SK-N-SH treated with all-trans-retinoic acid at 6 μM for 48 hours (cell line): ENCODE measurements at places on chromosomes 2 and 18.

DNA sequence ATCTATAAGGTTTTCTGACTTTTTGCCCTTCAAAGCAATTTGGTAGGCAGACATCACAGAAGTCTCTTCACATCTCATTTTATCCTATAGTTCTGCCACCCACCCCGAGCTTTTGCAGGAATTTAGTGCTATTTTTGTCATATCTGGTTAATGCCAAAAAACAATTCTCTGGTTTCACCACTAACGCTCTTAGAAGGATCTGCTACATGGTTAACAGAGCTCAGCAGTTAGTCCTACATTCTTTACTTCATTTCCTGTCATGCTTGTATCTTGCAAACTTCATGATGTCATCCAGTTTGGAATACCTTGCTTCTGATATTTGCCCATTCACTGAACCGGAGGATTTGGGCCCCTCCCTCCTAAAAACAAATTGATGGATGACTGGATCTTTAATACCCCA is 116.8 kb upstream of the SERPINE2 start:
- peak; percentile 93 for ATAC-seq

GRCh38 chr2:240631548-240632305 is 6.4 kb downstream of the GPR35 start:
- ATAC-seq: no peak

DNA sequence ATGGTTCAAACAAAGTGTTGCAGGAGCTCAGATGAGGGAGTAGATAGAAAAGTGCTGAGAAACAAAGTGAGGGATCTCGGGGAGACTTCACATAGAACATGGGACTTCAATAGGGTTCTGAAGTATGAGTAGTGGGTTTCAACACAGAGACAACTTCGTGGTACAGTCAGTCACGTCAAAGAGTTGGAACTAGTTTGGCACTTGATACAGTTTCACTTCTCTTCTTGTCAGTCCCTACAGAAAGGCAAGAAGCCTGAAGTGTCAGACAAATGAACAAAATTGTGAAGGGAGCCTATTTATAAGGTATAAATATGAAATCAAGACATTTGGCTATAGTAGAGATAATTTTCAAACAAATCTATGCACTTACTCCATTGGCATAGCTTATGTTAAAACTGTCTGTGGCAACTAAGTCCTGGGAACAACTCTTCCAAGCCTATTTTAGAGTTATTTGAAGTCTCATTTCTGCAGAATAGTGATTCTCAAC is 338.0 kb downstream of the TDRD15 start:
- ATAC-seq: no peak

- ATAC-seq: no peak
These were observed 45.2 kb downstream of the SH3RF3 start for GRCh38 chr2:109174214-109174613.

GRCh38 chr2:126220331-126220730 is 435.6 kb upstream of the GYPC start:
- no peak for ATAC-seq

DNA sequence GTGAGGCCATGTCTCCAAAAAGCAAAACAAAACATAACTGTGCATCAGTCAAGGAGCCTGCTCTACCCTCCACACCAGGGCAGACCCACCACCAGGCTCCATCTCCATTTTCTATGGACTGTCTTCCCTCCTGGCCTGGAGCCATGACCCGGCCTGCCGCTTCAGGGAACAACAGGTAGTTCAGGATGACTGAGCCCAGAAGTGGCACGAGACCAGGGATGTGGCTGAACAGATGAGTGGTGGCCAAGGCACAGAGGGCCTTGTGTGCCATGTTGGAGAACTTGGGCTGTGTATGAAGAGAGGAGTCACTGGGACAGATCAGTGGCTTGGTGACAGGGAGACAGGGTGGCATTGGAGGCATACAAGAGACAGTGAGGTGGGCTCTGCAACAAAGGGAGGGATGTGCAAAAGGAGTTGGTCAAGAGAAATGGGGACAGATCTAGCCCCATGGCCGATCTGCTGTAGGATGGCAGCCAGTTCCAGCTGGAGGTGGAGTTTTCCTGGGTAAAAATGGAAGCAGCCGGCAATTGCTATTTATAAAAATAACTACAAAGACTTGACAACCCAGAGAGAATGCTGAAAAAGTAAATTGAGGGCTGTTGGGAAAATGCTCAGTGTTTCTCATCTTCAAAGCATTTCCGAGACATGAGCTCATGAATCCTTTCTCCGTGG is 35.0 kb downstream of the TMEM177 start:
- no peak for ATAC-seq

- ATAC-seq: no peak
These were observed 65.1 kb downstream of the CYB5A start for GRCh38 chr18:74226666-74227065.

- no peak; the same call in 2 of the 3 replicates for ATAC-seq
These were observed 54.6 kb upstream of the COBLL1 start for GRCh38 chr2:164896226-164896625.

DNA sequence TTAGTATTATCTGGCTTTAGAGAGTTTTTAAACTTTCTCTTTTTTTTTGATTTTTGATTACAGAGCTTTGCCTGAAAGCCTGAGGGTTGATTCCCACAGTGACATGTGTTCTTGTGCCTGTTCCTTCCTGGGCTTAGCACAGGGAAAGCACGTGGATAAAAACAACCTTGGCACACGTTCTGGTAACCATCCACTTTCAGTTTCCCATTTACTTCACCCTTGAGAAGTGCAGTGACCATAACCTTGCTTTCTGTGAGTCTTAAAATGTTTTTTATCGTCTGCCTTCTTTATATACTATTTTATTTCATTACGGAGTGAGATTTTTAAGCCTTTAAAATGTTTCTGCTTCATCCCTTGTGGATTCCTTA is 11.5 kb downstream of the CD226 start:
- no peak for ATAC-seq

DNA sequence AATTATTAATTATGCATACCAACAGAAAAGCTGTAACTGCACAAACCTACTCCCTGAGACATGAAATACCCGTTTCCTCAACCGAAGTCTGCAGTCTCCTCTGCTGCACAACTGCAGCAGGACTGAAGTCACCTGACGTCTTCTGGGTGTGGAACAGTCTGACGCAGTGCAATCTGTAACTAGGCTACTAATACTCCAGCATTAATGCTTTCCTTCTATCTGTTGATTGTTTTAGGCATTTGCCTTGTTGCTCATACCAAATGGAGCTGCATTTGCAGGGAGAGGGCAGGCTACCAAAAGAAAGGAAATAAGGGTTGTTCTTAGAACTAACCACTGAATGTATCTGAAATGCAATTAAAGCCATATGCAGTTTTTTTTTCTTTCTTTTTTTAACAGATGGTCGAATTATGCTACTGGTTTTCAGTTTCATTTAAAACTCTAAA is 40.1 kb downstream of the RTN4 start:
- peak; percentile 49 for ATAC-seq

GRCh38 chr2:13543550-13543949 is 826.8 kb downstream of the TRIB2 start:
- no peak for ATAC-seq

DNA sequence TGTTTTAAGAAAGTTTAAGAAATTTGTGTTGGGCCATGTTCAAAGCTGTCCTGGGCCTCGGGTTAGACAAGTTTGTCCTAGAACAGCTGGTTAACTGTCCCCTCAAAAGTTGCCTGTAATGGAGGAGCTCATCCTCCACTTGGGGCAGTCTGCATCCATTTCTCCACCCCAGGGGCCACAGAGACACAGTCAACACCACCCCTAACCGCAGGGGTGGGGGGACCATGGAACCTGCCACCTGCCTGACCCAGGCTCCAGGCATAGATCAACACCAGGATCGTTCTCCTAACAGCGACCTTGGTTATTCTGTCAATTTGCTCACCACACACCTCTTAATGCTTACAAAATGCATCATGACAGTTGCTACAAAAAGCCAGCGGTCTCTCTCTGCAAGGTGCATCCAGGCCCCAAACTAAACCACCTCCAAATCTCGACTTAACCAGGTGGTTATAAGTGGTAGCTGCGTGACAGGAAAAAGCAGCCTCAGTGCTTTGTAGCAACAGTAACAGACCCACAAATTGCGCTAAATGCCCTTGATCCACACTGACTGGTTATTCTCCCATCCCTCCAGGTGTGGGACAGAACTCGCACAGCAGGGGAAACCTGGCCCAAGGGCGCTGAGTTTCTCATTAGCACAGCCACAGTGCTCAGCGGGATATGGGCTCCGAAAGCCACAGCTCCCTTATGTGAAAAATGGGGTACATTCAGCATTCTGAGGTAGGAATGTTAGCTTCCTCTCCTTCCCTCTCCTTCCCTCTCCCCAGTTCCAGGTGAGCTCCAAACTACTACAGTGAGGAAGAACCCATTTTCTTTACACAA is 48.0 kb downstream of the HDLBP start:
- no peak for ATAC-seq

DNA sequence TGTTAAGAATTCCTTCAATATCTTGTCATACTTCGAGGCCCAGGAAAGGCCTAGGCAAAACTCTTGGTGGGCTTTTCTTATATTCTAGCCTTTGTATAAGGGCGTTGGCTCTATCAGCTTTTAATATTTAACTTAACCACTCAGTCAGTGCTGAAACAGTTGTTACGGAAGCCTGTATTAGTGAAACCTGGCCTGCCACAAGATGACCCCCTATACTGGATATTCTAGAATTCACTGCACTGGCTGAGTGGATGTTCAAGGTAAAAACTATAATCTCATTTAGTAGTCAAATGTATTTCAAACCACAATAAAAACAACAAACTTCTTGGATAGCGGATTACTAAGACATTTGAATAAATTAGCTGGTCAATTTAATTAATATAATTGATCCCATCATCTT is 91.7 kb upstream of the HNMT start:
- ATAC-seq: no peak

- peak; percentile 82 for ATAC-seq
These were observed 868.8 kb downstream of the EPHA4 start for GRCh38 chr2:220703279-220703678.

DNA sequence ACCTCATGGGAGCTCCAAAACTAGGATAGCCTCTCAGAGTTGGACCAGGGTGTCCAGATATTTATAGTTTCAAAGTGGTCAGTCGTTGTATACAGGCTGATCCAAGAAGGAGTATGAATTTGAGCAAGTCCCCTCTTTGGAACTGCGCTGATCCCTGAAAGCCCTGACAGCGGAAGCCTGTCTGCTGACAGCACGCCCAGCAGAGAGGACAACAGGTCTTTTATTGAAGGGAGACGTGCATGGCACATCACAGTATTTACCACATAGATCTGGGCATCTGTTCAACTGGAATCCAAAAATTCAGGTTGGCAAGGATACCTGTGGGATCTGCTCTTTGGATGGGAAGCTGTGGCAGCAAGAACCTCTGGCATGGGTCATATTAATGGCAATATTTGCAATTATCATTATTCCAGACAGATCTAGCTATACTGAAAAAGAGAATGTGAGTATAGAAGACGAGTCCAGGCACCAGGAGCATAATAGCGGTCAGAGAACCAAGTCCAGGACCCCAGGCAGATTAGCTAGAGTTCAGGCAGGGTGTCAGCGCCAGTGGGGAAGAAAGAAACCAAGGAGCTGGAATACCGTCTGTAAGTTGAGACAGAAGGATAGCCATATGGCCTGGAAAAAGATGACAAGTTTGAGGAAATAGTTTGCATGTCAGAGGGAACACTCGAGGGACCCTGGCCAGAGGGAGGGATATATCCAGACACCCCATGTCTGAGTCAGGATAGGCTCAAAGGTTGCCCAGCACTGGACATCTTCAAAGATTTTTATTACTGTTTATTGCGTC is 260.4 kb upstream of the FANCL start:
- ATAC-seq: no peak

GRCh38 chr2:121955872-121956271 is 200.4 kb downstream of the TSN start:
- ATAC-seq: no peak

- ATAC-seq: no peak
These were observed 1097.2 kb upstream of the CNTNAP5 start for GRCh38 chr2:122927710-122928557.

DNA sequence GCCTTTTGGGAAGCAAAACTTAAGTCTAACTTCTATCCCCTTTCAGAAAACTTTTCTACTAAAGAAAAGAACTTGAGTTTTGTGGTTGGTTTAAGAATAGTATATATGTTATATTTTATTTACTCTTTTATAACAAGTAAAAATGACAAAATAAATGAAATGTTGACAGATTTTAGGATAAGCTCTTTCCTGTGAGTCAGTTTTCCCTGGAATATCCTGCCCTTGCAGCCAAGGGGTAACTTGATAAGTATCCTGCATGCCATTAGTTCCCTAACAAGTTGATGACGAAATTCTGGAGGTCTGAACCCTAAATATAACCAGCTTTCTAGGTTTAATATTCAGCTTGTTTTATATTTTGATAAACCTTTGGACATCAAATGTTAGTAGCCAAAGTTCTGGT is 7.3 kb upstream of the HTR2B start:
- ATAC-seq: peak; percentile 80

DNA sequence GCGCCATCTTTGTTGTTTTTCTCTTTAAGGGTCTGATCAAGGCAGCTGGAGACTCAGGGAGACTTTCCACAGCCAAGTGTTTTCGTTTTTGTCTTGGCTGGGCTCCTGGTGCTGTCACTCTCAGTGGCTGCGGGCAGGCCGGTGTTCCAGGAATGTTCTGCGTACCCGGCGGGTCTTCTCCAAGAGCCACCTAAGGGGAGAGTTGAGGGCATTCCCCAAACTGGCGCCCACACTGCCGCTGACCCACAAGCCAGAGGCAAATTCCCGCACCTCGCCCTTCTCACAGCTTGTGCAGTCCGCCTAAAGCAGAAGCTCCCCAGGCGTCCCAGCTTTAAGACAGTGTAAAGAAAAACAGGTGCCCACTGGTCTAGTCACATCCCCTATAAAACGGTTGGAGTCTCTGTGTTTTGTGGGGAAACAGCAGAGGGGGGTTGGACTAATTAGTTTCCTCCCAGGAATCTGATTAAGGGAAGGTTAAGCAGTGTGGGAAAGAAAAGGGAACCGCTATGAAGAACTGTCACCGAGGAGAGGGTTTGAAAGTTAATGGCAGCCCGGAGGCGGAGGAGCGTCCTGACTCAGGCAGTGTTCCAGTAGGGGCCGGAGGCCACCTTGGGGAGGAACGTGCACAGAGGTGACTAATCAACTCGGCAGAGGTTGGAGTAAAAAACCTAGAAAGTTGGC is 224.5 kb downstream of the SLC4A3 start:
- peak; percentile 63 for ATAC-seq

- peak; percentile 61 for ATAC-seq
These were observed 278.0 kb upstream of the DSEL start for GRCh38 chr18:67794521-67794920.
